ENCODE measurements at places on chromosomes 4 and X. TPM values are rescaled to one million over a fixed set of nuclear protein-coding genes. Genes with fewer than 3 reads are reported as not detected.

- no peaks in the 10 kb centered on the region for H3K27me3 ChIP-seq
- no peak for DNase-seq
- H3K36me3 ChIP-seq: no peaks in the 10 kb centered on the region
- no peak overlapping the region for H3K4me3 ChIP-seq
These were observed 95.4 kb upstream of the MYOZ2 start for GRCh38 chr4:119040261-119040660.

DNA sequence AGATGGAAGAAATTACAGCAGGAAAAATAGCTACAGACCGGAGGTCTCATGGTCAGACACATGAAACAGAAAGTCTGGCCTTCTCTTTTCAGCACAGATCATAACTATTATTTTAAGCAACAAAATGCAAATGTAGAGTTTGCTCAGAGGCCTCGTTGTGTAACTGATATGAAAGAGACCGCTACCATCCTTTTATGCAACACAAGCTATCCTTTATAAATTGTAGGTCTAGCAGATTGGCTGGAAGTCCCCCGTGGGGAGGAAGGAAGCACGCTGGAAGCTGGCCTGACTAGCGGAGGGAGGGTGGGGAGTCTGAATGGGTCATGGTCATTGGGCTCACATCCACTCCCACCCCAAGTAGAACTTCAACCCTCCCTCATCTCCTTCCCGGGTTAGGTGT is 27.7 kb downstream of the DMP1 start:
- H3K4me1 ChIP-seq: no peaks in the 10 kb centered on the region
- H3K4me3 ChIP-seq: no peak overlapping the region
- no peaks in the 10 kb centered on the region for H3K36me3 ChIP-seq
- DNase-seq: no peak
- H3K27me3 ChIP-seq: no peaks in the 10 kb centered on the region

DNA sequence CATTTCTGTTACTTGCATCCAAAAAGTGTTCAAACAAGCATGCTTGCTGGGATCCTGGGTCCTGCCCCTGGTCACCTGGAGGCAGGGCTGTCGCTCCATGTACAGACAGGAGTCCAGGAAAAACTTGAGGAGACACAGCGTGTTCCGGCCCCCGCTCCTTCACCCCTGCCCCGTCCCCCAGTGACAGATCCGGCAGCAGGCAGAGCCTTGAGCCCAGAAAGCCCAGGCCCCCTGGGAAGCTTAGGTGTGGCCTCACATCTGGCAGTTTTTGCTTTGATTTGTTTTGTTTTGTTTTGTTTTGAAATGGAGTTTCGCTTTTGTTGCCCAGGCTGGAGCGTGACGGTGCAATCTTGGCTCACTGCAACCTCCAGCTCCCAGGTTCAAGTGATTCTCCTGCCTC is 67.0 kb downstream of the TRMT44 start:
- H3K36me3 ChIP-seq: no peaks in the 10 kb centered on the region
- no peak overlapping the region for H3K4me3 ChIP-seq
- no peaks in the 10 kb centered on the region for H3K4me1 ChIP-seq
- H3K27ac ChIP-seq: no peak overlapping the region

- DNase-seq: no peak
- H3K4me3 ChIP-seq: no peak overlapping the region
- no peaks in the 10 kb centered on the region for H3K27me3 ChIP-seq
- H3K36me3 ChIP-seq: no peaks in the 10 kb centered on the region
- H3K27ac ChIP-seq: no peak overlapping the region
These were observed 279.0 kb upstream of the VCX3A start for GRCh38 chrX:6813836-6814370.

- no peaks in the 10 kb centered on the region for H3K27me3 ChIP-seq
- no peaks in the 10 kb centered on the region for H3K36me3 ChIP-seq
- no peak overlapping the region for H3K4me3 ChIP-seq
These were observed 216.6 kb downstream of the KDR start for GRCh38 chr4:54908763-54909162.

DNA sequence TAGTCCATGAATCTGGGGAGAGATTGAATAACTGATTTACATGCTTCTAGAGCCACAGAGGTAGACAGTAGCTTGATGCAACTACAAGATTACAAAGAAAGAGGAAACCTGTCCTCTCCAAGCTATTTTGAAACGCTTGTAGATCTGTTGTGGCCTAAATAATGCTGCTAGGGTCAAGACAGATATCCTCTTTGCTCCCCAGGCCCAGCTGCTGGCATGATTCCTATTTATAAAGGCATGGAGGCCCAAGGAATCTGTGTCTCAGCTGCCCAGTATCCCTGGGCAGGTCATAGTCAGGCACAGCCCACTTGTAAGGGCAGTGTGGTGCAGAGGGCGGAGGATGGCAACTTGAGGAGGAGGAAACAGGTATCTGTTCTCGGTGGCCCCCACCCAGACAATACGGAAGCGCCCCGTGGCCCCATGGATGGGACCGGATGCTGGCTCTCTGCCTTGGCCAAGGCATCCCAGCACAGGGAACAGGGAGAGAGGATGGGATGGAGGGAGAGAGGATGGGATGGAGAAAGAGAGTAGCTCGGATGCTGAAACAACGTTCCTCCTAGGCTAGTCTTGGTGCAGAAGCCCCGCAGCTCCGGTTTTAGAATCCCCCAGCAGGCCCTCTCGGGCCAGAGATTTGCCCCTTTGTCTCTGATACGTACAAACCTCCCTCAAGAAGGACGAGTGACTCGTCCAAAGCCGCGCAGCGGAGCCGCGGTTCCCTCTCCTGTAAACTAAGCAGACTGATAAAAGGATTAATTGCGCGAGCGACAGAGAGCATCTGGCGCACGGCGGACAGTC is 767 bp upstream of the SMIM20 start:
- peaks cover 3% of the 10 kb centered on the region for H3K36me3 ChIP-seq
- H3K4me1 ChIP-seq: peaks cover 17% of the 10 kb centered on the region
- H3K4me3 ChIP-seq: peak overlapping the region; percentile 96
- peak; percentile 76 for DNase-seq

- H3K27me3 ChIP-seq: peaks cover 16% of the 10 kb centered on the region
- H3K4me1 ChIP-seq: no peaks in the 10 kb centered on the region
- peaks cover 25% of the 10 kb centered on the region for H3K36me3 ChIP-seq
- DNase-seq: no peak
- no peak overlapping the region for H3K27ac ChIP-seq
These were observed 15.3 kb downstream of the CCNG2 start for GRCh38 chr4:77172336-77172735.

DNA sequence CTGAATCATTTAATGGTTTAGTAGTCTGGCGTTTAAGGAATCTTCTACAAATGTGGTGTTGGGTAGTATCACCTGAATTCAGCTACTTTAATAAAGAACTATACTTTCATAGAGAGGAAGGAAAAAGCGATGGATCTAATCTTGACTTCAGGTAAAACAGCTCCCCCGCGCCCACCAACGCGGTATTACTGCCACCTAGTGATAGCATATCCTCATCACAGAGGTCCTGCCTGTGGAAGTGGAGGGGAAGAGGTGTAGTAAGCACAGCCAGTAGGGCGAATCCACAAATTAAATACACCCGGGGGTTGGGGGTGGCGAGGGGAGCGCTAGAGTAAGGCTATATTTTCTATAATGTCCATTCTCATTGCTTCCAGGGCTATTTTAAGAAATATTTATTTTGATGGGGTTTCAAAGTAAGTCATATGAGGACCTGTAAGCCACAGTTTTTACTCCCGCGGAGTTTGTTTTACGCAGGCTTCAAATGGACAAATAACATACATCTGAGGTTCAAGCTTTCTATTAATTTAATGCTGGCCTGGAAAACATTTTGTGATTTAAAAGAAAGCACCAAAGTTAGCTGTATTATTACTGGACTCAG is 8.3 kb upstream of the DAPP1 start:
- peaks cover 13% of the 10 kb centered on the region for H3K27me3 ChIP-seq
- H3K4me3 ChIP-seq: no peak overlapping the region
- no peak overlapping the region for H3K27ac ChIP-seq

GRCh38 chrX:150239946-150240642 is 123.0 kb upstream of the MAMLD1 start:
- no peaks in the 10 kb centered on the region for H3K36me3 ChIP-seq
- DNase-seq: no peak
- H3K27me3 ChIP-seq: no peaks in the 10 kb centered on the region

DNA sequence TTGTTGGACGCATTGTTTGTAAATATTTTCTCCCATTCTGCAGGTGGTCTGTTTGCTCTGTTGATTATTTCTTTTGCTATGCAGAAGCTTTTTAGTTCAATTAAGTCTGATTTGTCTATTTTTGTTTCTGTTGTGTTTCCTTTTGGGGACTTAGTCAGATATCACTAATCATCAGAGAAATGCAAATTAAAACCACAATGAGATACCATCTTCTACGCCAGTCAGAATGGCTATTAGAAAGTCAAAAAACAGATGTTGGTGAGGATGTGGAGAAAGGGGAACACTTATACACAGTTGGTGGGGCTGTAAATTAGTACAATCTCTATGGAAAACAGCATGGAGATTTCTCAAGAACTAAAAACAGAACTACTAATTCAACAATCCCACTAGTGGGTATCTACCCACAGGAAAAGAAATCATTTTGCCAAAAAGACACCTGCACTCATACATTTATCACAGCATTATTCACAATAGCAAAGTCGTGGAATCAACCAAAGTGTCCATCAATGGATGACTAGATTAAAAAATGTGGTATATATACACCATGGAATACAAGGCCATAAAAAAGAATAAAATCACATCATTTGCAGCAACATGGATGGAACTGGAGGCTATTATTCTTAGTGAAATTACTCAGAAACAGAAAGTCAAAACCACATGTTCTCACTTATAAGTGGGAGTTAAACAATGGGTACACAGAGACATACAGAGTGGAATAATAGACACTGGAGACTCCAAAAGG is 8.1 kb downstream of the COQ2 start:
- peaks cover 23% of the 10 kb centered on the region for H3K4me1 ChIP-seq
- H3K27ac ChIP-seq: peak overlapping the region; percentile 75
- H3K27me3 ChIP-seq: no peaks in the 10 kb centered on the region

GRCh38 chrX:11053351-11053750 is 57.8 kb upstream of the HCCS start:
- H3K27ac ChIP-seq: no peak overlapping the region
- H3K27me3 ChIP-seq: no peaks in the 10 kb centered on the region
- no peak for DNase-seq
- H3K36me3 ChIP-seq: no peaks in the 10 kb centered on the region

- H3K27me3 ChIP-seq: peaks cover 37% of the 10 kb centered on the region
- no peak overlapping the region for H3K4me3 ChIP-seq
- H3K36me3 ChIP-seq: no peaks in the 10 kb centered on the region
- peaks cover 7% of the 10 kb centered on the region for H3K4me1 ChIP-seq
These were observed 54.9 kb upstream of the LGI2 start for GRCh38 chr4:25085671-25086070.

DNA sequence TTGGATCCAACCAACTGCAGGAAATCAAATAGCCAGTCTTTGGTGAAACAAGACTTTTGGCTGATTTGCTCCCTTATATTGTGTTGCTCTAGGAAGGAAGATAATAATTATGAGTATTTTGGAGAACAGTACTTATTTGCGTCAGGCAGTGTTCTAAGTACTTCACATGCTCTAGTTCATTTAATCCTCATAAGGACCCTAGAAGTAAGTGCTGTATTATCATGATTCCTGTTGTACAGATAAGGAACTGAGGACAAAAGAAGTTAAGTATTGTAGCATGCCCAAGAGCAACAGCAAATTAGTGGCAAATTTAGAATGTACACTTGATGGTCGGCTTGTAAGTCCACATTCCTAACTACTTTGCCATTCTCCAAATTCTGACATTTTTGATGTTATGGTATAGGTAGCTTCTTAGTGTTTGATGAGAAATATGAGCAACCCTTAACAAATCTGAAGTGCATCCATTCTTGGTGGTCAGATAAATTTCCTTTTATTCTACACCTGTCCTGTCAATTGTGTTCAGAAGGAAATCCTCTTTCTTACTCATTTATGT is 72.0 kb downstream of the SPRY1 start:
- H3K4me1 ChIP-seq: peaks cover 9% of the 10 kb centered on the region
- no peak overlapping the region for H3K4me3 ChIP-seq
- peaks cover 4% of the 10 kb centered on the region for H3K27me3 ChIP-seq
- H3K27ac ChIP-seq: no peak overlapping the region
- no peaks in the 10 kb centered on the region for H3K36me3 ChIP-seq

- no peak for DNase-seq
- H3K27ac ChIP-seq: no peak overlapping the region
- no peak overlapping the region for H3K4me3 ChIP-seq
These were observed 110.4 kb upstream of the EDNRA start for GRCh38 chr4:147370473-147370872.

DNA sequence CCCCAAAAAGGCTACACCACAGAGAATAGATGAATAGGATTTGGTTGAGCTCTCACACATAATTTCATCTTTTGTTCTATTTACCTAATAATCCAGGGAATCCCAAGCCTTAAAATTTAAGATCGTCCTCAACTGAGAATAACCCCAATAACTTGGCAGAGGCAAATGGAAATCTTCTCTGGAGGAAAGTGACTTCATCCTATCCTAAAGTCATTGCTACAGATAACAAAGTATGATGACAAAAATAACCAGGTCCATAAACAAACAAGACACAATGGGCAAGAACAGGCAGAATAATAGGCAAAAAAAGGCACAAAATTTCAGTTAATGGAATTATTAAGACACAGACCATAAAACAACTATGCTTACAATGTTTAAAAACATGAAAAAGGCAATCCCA is 177.3 kb upstream of the STK26 start:
- H3K4me3 ChIP-seq: no peak overlapping the region
- no peaks in the 10 kb centered on the region for H3K27me3 ChIP-seq
- no peak overlapping the region for H3K27ac ChIP-seq
- DNase-seq: no peak

GRCh38 chr4:67436742-67437141 is 108.6 kb downstream of the CENPC start:
- H3K4me1 ChIP-seq: peaks cover 2% of the 10 kb centered on the region
- H3K27me3 ChIP-seq: no peaks in the 10 kb centered on the region
- H3K36me3 ChIP-seq: peaks cover 18% of the 10 kb centered on the region
- no peak for DNase-seq

- H3K27ac ChIP-seq: no peak overlapping the region
- H3K27me3 ChIP-seq: peaks cover 2% of the 10 kb centered on the region
- DNase-seq: no peak
- H3K4me3 ChIP-seq: no peak overlapping the region
These were observed 6.6 kb downstream of the PAK3 start for GRCh38 chrX:111102636-111103035.

- no peak overlapping the region for H3K4me3 ChIP-seq
- H3K27ac ChIP-seq: no peak overlapping the region
- DNase-seq: no peak
- no peaks in the 10 kb centered on the region for H3K36me3 ChIP-seq
- H3K27me3 ChIP-seq: no peaks in the 10 kb centered on the region
- H3K4me1 ChIP-seq: no peaks in the 10 kb centered on the region
These were observed 762.4 kb upstream of the FRG1 start for GRCh38 chr4:189178125-189178746.

The C1QTNF7 gene
- total RNA-seq: not detected

The CT55 gene
- total RNA-seq: not detected

The TIGD2 gene
- 2.6 TPM for total RNA-seq

The TLR7 gene
- total RNA-seq: 0.17 TPM

The PSMD10 gene
- 45.2 TPM for total RNA-seq

The GLOD5 gene
- total RNA-seq: not detected

The FAM184B gene
- total RNA-seq: not detected

The FAM47C gene
- not detected for total RNA-seq

The CPZ gene
- not detected for total RNA-seq
